ENCODE measurements at places on chromosomes 6 and 20.

- DNase-seq: no peak
Measured at GRCh38 chr6:165654144-165654543, 8.9 kb downstream of the PDE10A start.

DNA sequence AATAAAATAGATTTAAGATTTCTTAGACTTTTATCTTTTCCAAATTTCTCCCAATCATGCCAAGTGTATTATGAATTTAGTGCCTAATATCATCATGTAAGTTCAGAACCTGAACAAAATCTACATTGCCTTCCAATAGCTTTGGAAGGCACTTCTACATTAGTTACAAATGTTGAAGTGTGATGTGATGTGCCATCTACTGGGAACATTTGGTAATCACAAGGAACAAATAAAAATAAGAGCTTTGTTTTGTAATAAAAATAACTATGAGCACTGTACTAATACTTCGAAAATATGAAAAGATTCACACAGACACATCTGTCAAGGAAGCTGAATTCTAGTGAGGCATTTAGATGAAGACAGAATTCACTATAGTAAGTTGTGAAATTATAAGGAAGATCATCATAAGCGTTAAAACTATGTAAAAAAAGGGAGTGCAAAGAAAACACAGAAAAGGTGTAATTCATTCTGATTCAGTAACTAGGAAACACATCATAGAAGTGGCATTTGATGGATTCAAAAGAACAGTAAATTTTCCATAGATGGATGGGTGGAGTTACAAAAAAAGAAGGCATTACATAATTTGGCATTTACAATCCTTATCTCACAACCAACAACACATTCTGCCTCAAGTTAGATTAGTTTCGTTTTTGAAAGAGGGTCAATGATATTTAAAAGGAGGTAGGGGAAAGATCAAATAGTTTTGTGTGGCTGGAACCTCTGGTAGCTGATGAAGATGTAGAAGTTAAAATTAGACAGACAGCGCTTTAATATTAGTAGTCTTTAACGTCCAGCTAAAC, 161.0 kb downstream of the ASCC3 start:
- DNase-seq: no peak

DNA sequence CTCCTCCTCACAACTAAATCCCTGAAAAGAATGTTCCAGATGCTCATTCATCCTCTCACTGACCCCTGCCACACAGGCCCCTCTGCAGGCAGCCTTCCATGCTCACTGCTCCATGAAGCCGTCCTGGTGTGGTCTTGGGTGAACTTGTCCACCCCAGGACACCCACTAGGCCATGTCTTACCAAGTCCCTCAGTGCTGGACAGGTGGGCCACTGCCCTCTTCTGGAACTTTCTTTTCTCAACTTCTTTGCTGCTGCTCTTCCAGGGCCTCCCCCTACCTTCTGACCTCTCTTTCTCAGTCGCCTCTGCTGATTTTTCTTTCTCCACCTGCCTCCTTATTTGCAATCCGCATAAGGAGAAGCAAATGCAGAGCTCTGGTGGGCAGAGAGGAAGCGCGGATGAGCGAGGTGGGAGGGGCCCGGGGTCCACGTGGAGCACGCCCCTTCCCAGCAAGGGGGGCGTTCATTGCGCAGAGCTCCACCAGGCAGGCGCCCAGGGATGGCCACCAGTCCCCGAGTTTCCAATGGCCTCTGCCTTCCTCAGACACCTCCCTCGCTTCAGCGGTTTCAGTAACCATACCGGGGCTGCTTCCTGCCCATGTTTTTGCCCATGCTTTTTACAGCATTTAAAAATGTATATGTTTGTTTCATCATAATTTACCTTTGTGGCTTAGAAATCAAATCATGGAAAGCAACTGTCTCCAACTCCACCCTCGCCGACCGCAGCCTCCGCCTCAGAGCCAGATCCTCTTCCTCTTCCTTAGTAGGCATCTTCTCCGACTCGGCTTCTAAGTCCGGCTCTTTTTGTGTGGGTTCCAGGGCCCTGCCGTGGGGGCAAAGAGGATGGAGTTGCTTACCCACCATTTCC, 129.6 kb downstream of the ZDHHC14 start:
- no peak for DNase-seq

- no peak for DNase-seq
Measured at GRCh38 chr20:50995506-50995905, 27.4 kb downstream of the KCNG1 start.

DNA sequence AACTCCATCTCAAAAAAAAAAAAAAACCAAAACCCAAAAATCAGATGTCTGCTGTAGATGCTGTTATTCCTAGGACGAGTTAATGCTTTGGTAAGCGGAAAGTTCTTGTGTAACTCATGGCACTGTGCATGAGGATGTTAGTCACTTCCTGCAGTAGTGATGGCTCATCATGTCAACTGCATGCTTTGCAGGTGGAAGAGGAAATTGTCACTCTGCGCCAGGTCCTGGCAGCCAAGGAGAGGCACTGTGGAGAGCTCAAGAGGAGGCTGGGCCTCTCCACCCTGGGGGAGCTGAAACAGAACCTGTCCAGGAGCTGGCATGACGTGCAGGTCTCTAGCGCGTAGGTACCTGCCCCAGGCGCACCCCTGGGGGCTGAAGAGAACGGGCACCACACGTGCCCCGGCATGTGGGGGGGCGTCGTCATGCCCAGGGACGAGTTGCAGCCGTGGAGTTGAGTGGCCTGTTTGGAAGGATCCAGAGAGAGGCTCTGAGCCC, 8.5 kb downstream of the TPD52L2 start:
- no peak for DNase-seq

- DNase-seq: no peak
Measured at GRCh38 chr20:11329271-11329670, 588.4 kb upstream of the BTBD3 start.

GRCh38 chr6:33827546-33828451, 24.0 kb upstream of the MLN start:
- no peak for DNase-seq

DNA sequence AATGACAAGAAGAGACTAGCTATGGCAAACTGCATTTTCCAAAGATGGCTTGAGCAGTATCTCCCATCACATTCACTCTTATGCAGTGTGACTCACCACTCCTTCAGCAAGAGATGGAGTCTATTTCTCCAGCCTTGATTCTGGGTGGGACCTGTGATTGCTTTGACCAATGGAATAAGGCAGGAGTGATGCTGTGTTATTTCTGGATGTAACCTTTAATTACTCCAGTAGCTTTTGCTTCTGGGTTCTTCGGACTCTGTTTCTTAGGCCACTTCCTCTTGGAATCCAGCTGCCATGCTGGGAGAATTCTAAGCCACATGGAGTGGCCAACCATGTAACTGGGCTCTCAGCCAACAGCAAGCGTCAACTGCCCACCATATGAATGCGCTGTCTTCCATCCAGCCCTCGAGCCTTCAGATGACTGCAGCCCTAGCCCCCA, 50.7 kb downstream of the TGM2 start:
- DNase-seq: no peak

DNA sequence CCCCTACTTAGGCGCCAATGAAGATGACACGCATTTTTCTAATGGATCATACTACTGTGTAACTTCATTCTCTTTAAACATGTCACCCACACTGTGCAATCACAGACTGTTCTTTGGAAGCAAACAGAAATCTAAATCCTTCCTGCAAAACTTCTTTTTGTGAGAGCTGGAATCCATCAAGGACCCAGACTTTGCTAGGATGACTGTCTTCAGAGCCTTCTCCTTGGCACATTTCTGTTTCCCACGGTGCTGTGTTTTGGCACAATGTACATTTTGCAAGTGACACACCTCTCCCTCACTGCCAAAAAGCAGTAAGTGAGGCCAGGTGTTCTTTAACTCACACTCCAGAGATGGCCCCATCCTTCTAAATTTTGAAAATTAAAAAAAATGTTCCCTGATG, 21.7 kb upstream of the TAGAP start:
- no peak for DNase-seq

- DNase-seq: no peak
Measured at GRCh38 chr20:25076731-25077609, 5.0 kb downstream of the VSX1 start.

DNA sequence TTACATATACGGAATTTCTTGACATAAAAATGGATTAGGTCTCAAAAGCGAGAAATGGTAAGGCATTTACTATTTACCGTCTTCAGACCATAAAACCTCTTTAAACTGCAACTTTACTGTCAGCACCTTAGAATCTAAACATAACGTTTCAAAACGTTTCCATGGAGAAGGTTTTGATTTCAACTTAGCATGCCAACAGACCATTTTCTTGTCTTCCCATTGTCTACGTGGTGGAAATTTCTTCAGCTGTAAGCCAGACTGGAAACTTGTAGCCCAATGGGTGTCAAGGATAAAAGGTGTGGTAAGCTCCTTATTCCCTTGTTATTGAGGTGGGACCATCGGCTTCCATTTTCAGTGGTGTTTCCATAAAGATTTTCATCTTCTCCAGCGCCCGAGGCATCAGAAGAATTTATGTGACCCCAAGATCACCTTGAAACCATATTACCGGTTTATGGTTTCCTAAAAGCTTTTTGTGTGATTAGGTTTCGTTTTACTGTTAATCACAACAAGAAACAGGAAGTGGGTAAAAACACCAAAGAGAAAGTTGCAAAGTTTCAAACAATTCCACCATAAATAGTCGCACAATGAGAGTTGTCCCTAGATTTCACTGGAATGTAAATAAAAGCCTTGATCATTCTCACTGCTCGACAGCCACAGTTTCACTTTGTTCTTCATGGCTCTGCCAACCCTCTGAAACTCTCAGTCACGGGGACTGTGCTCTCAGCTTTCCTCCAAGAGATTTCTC, 63.0 kb upstream of the CD2AP start:
- no peak for DNase-seq

GRCh38 chr6:132734694-132735236, 20.9 kb upstream of the VNN1 start:
- DNase-seq: no peak

GRCh38 chr20:32445539-32446273, 87.6 kb downstream of the ASXL1 start:
- DNase-seq: no peak

DNA sequence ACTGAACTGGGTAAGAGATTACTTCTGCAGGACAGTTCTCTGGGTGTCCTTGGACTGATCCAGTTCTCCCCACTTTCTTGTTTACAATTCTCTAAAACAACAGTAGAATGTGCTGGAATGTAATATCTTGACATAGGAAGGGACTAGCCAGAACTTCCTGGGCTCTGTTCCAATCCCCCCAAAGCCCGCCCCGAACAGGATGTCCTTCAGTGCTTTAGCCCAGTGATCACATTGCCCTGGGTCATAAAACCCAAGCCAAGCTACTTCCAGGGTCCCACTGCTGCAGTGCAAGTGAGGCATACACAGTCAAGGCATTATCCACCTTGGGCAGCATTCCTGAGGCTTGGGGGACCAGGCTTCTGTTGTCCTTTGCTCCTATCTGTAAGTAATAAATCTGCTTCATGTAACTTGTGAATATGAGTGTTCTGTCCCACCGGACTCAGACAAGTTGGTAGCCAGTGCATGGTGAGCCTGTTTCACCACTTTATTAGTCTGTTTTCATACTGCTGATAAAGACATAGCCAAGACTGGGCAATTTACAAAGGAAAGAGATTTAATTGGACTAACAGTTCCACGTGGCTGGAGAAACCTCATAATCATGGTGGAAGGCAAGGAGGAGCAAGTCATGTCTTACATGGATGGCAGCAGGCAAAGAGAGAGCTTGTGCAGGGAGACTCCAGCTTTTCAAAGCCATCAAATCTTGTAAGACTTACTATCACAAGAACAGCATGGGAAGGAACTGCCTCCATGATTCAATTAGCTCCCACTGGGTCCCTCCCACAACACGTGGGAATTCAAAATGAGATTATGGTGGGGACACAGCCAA, 23.5 kb downstream of the FITM2 start:
- DNase-seq: no peak

- no peak for DNase-seq
Measured at GRCh38 chr6:25219917-25220278, 59.3 kb upstream of the CARMIL1 start.

DNA sequence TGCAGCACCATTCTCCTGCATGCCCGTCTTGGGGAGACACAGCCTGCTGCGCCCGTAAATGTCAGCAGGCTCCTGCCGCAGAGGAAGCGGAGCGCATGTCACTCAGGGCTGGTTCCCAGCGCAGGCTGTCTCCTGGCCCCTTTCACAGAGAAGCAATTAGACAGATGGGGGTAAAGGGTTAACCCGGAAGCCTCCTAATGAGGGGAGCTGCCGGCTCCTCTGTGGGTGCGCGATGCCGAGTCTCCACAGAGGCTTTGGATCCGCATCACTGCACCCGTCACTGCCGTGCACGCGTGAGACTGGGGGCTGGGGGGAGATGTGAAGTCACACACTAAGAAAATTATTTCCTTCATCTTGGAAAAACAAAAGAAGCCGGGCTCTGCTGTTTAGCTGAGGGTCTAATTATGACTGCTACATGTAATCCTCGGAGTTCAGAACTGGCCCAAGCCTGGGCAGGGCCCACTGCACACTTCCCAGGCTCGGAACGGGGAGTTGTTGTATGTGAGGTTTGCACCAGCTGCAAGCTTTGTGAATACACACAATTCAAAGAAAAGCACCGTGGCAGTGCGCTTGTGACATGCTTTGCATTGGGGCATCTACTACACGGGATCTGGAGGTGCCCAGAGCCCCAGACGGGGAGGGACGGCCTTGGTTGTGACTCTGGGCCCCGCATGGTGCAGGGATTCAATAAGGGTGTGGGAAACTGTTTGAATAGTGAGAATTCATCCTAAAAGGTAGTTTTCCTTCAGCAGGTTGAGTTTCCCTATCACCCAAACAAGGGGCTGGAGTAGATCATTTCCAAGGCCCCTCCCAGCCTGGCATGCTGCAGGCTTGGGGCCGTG, 331.6 kb downstream of the TAF4 start:
- DNase-seq: no peak

- DNase-seq: no peak
Measured at GRCh38 chr6:154367839-154368695, 11.5 kb upstream of the IPCEF1 start.

- DNase-seq: no peak
Measured at GRCh38 chr20:16042731-16043130, 530.5 kb downstream of the KIF16B start.

DNA sequence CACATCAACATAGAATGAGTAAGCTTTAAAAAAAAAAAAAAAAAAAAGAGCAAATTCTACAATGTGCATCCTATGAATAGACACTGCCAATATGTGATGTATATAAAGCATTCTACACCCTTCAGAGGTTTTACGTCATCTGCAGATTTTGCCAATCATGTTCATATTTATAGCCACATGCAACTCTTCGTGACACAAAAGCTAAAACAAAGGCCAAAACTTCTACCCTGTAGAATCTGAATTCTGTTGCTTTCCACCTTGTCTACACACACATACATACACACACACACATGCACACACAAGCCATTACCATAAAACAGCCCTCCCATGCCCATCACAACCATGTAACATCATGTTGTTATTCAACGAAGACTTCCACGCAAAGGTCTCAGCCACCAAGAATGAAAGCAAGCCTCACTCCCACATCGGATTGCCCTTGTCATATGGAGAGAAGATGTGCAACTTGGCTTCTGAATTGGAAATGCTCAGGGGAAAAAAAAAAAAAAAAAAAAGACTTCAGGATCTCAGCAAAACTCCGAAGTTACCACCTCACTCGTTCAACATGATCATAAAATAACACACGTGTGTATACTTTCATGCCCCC, 479.4 kb upstream of the JARID2 start:
- DNase-seq: no peak

Data from mesothelial cell of epicardium (in vitro differentiated cells).